ENCODE measurements at places on chromosomes 12 and 14. TPM values are rescaled to one million over a fixed set of nuclear protein-coding genes. Genes with fewer than 3 reads are reported as not detected.
A peak's percentile ranks its signal among the peaks of the same experiment; 100 is the strongest.

DNA sequence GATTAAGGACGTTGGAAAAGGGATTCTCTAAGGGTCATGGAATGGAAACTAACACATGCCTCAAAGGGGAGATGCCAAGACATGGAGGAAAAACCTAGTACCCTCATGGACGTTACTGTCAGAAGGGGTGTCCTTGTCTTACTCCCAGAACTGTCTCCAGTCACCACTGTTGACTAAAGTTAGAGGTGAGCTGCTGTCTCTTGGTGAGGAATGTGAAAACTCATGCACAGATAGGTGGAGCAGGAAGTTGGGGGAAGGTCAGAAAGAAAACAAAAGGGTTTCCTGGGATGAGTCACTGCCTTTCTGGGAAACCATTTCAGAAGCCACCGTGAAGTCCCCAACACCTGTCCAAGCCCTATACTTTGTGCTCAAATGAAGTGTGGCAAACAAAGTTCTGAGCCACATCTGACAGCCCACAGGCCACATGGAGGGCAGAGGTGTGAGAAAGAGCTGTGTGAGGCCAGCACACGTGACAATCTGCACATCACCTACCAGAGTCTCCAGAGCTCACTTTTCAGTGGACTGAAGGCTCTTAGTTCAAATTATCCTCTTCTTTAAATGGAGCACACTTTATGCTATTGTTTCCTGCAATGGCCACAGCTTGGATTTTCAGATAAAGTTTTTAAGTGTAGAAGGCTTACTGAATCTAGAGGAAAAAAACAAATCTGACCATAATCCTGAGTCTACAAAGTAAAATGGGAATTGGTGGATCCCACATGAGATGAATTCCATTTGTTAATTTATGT, 92.9 kb upstream of the EGLN3 start:
- H3K27me3 ChIP-seq = no peaks in the 10 kb centered on the region
- H3K36me3 ChIP-seq = no peaks in the 10 kb centered on the region
- H3K27ac ChIP-seq = peak overlapping the region; percentile 22
- no peaks in the 10 kb centered on the region for H3K4me1 ChIP-seq
- no peak overlapping the region for H3K4me3 ChIP-seq
- DNase-seq = no peak

DNA sequence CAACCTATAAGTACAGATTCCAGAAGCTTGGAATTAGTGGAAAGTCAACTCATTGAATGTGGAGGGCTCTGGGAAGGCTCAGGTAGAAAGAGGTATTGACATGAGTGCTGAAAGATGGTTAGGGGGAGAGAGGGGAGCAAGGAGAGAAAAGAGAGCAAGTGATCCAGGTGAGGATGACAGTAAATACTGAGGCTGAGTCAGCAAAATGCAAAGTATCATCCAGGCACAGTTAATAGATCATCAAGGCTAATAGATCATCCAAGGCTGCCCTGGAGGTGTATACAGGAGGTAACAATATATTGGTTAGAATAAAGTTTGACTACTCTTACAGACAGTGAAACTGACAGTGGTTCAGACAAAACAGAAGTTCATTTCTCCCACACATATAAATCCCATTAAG, 100.5 kb downstream of the TBX5 start:
- H3K27ac ChIP-seq = no peak overlapping the region
- no peak for DNase-seq
- H3K36me3 ChIP-seq = no peaks in the 10 kb centered on the region
- no peak overlapping the region for H3K4me3 ChIP-seq
- peaks cover 2% of the 10 kb centered on the region for H3K27me3 ChIP-seq
- no peaks in the 10 kb centered on the region for H3K4me1 ChIP-seq

GRCh38 chr12:93684716-93685115, 7.5 kb downstream of the CRADD start:
- no peaks in the 10 kb centered on the region for H3K4me1 ChIP-seq
- H3K27me3 ChIP-seq = no peaks in the 10 kb centered on the region
- no peaks in the 10 kb centered on the region for H3K36me3 ChIP-seq

- H3K4me1 ChIP-seq = no peaks in the 10 kb centered on the region
- H3K36me3 ChIP-seq = no peaks in the 10 kb centered on the region
- no peaks in the 10 kb centered on the region for H3K27me3 ChIP-seq
- H3K27ac ChIP-seq = no peak overlapping the region
- no peak overlapping the region for H3K4me3 ChIP-seq
Measured at GRCh38 chr12:94027561-94027960, 120.8 kb upstream of the PLXNC1 start.

GRCh38 chr12:90489141-90489540, 465.8 kb downstream of the CCER1 start:
- no peaks in the 10 kb centered on the region for H3K4me1 ChIP-seq
- no peaks in the 10 kb centered on the region for H3K27me3 ChIP-seq
- no peak for DNase-seq

DNA sequence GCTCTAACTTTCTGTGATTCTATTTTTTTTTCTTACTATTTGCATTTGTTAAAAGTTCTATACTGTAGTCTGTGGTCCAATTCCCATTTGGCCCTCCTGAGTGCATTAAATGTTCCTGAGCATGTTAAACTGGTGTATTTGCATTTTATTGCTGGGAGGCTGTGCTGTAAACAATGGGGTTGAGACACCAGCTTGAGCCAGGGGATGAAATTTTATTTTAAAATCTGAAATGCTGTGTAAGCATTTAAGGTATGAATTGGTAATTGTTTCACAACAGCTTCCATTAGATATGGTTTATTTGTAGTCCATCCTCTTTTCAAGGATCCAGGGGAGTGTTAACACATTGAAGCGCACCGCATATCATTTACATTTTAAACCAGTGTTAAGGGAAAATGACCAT, 89.9 kb upstream of the RFX4 start:
- H3K27ac ChIP-seq = no peak overlapping the region
- no peaks in the 10 kb centered on the region for H3K27me3 ChIP-seq
- H3K4me1 ChIP-seq = no peaks in the 10 kb centered on the region
- no peaks in the 10 kb centered on the region for H3K36me3 ChIP-seq

GRCh38 chr12:25102402-25102801, 92.6 kb downstream of the DNAI7 start:
- no peak overlapping the region for H3K27ac ChIP-seq
- no peaks in the 10 kb centered on the region for H3K4me1 ChIP-seq
- no peaks in the 10 kb centered on the region for H3K27me3 ChIP-seq

DNA sequence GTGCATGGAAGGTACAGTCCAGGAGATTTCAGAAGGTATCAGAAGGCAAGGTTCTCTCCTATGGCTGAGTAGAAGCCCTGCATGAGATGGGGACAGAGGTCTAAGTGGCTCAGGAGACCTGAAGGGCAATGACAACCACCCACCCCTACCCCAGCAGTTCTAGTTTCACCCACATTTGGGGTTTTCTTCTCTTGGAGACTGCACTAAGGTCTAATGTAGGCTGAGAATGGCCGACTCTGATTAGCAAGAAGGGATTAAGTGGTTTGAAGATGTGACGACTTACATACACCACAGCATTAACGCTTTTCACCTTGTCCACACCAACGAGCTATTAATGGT, 71.7 kb upstream of the SOX5 start:
- H3K4me1 ChIP-seq = no peaks in the 10 kb centered on the region
- no peak for DNase-seq
- H3K27me3 ChIP-seq = no peaks in the 10 kb centered on the region

GRCh38 chr12:67988601-67989021, 636 bp upstream of the IFNG-AS1 start:
- no peak overlapping the region for H3K27ac ChIP-seq
- no peak overlapping the region for H3K4me3 ChIP-seq
- DNase-seq = no peak
- no peaks in the 10 kb centered on the region for H3K4me1 ChIP-seq
- no peaks in the 10 kb centered on the region for H3K27me3 ChIP-seq
- no peaks in the 10 kb centered on the region for H3K36me3 ChIP-seq

- H3K36me3 ChIP-seq = no peaks in the 10 kb centered on the region
- DNase-seq = peak; percentile 32
- H3K4me1 ChIP-seq = no peaks in the 10 kb centered on the region
- no peak overlapping the region for H3K27ac ChIP-seq
- no peaks in the 10 kb centered on the region for H3K27me3 ChIP-seq
- no peak overlapping the region for H3K4me3 ChIP-seq
Measured at GRCh38 chr12:49776413-49776812, 35.1 kb downstream of the TMBIM6 start.

GRCh38 chr12:6618483-6619225, 11.5 kb upstream of the CHD4 start:
- no peaks in the 10 kb centered on the region for H3K36me3 ChIP-seq
- no peaks in the 10 kb centered on the region for H3K27me3 ChIP-seq
- H3K4me1 ChIP-seq = no peaks in the 10 kb centered on the region
- no peak overlapping the region for H3K4me3 ChIP-seq

DNA sequence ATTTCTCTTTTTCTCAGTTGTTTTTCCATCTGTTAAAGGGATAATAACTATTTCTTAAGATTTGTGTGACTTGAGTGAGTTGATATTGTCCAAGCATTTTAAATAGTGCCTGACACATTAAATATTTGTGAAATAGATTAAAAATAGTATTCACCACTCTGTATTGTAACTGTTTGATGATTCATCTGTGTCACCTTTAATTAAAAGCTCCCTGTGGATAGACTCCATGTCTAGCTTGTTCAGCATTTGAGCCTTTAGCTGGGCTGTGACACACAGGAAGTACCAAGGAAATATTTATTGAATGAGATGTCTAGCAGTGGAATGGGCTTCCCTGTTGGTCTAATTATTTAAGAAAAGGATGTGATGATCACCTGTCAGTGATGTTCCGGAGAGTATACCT, 1.8 kb upstream of the GLIPR1L2 start:
- H3K27me3 ChIP-seq = no peaks in the 10 kb centered on the region
- peaks cover 5% of the 10 kb centered on the region for H3K4me1 ChIP-seq
- H3K27ac ChIP-seq = peak overlapping the region; percentile 96
- DNase-seq = no peak
- H3K4me3 ChIP-seq = no peak overlapping the region
- H3K36me3 ChIP-seq = no peaks in the 10 kb centered on the region

DNA sequence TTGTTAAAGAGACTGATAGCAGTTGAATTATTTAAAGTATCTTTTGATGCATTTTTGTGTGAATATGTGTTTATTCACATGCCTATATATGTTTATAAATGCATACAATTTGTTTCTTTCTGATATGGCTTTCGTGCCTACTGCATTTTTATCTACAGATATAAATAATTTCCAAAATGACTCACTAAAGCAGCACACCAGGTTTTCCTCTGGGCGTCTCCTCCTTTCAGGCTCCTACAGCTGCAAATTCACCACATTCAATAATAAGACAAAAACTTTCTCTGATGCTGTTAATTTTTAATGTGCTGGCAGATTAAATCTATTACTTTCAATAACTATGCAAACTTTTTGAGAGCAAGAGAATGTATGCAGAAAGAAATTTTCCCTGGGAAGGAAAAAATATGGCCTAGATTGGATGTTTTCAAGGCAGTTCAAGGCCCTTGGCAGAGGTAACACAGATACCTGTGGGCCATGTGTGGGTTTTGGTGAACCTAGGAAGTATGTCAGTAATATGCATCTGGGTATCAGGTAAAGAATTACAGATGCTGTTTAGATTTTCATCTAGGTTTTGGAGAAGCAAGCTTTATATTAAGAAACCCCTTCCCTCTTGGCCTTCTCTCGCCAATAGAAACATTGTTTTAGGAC, 381.8 kb downstream of the EGLN3 start:
- no peak overlapping the region for H3K27ac ChIP-seq
- no peak overlapping the region for H3K4me3 ChIP-seq
- no peaks in the 10 kb centered on the region for H3K36me3 ChIP-seq
- DNase-seq = no peak
- H3K4me1 ChIP-seq = no peaks in the 10 kb centered on the region

GRCh38 chr12:47758584-47758833, 171 bp downstream of the RAPGEF3 start:
- no peaks in the 10 kb centered on the region for H3K36me3 ChIP-seq
- no peaks in the 10 kb centered on the region for H3K27me3 ChIP-seq
- peak overlapping the region; percentile 54 for H3K4me3 ChIP-seq
- peak overlapping the region; percentile 88 for H3K27ac ChIP-seq
- no peak for DNase-seq

DNA sequence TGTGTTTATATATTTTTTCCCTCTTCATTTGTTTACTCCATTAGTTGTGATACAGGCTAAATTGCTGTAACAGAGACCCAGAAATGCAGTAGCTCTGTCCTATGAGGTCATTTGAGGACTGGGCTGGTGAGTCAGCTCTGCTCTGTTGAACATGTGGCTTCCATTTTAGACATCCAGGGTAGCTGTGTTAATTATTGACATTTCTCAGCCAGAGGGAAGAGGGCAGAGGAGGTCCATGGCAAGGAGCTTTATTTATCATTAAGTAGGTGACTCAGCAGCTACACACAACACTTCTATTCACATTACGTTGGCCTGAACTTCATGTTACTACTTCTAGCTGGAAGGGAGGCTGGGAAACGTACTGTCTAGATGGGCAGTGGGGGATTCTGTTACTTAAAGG, 85.4 kb downstream of the PTCSC3 start:
- H3K4me1 ChIP-seq = no peaks in the 10 kb centered on the region
- H3K27me3 ChIP-seq = no peaks in the 10 kb centered on the region
- DNase-seq = no peak
- no peak overlapping the region for H3K27ac ChIP-seq
- H3K36me3 ChIP-seq = no peaks in the 10 kb centered on the region
- H3K4me3 ChIP-seq = no peak overlapping the region

GRCh38 chr12:80001562-80001961, 66.7 kb upstream of the PPP1R12A start:
- DNase-seq = no peak
- no peaks in the 10 kb centered on the region for H3K4me1 ChIP-seq
- no peak overlapping the region for H3K4me3 ChIP-seq
- no peaks in the 10 kb centered on the region for H3K27me3 ChIP-seq
- no peak overlapping the region for H3K27ac ChIP-seq
- H3K36me3 ChIP-seq = no peaks in the 10 kb centered on the region

GRCh38 chr12:28443337-28443736, 253.1 kb downstream of the CCDC91 start:
- H3K36me3 ChIP-seq = no peaks in the 10 kb centered on the region
- H3K27me3 ChIP-seq = no peaks in the 10 kb centered on the region
- no peaks in the 10 kb centered on the region for H3K4me1 ChIP-seq
- H3K4me3 ChIP-seq = no peak overlapping the region
- DNase-seq = no peak

DNA sequence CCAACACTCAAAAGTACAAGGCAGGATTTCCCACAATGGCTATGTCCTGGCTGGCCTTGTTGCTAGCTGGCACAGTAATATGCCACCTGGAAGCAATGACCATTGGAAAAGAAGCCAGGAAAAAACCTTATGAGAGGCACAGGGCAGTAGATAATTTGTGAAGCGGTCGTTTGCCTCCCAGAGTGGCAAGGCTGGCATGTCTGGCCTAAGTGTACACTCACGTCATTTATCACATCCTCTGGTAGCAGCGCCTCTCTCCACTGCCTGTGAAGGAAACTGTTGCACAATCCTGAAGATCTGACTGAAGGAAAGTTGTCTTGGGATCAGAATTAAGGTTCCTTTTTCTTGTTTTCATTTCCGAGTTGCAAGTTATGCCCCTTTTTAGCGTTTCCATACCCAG, 408.5 kb downstream of the ZFP36L1 start:
- DNase-seq = no peak
- peak overlapping the region; percentile 76 for H3K27ac ChIP-seq

Gene KCNA5
- 0.66 TPM for total RNA-seq

Gene CISTR
- total RNA-seq = not detected

Gene POTEG
- not detected for total RNA-seq

Gene EEA1
- 52.8 TPM for total RNA-seq

Gene GPR132
- 1.8 TPM for total RNA-seq

Gene P2RX4
- 62.9 TPM for total RNA-seq

Gene CTSG
- total RNA-seq = 25.3 TPM
